ENCODE measurements at places on chromosomes 4 and X. TPM values are rescaled to one million over a fixed set of nuclear protein-coding genes. Genes with fewer than 3 reads are reported as not detected.

Gene CT45A1
- total RNA-seq = not detected

Gene BST1
- 0.82 TPM for total RNA-seq

DNA sequence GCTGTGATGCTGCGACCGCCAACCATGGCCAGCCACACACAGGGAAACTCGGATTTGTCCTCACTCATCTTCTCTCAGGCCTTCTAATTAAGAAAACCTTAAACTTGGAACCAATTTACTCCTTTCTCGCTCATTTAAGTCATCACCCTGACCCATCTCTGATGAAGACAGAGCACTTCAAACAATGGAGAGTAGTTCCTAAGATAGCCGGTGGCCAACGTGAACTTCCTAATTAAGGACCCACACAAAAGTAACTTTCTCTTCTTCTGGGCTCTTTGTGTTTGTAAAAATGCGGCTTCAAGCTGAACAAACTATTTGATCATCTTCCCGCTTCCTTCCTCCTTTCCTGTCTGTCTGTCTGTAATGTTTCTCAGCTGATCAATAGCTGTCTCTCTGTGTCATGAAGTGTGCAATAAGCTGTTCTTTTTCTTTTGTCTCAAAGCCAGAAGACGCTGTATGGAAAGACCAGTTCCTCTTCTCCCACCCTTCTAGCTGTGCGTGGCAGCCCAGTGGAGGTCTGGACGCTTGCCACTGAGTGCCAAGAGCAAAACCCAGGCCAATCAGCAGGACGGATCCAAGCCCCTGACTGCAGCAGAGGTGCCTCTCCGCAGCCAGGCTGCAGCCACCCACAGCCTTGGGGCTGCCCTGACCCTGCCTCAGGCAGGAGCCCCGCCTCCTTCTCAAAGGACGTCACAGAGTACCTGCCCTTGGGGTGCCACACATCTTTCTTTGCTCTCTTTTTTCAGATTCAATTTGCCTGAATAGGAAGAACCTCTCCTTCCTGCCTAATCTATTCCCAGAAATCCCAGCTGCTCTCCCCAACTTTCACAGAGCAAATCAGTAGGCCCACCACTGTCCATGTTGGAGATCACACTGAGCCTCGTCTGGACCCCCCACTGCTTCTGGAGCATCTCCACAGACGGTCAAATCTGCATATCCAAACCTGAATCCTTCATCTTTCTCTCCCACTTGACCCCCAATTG is 59.3 kb downstream of the MAML3 start:
- DNase-seq = peak; percentile 58

DNA sequence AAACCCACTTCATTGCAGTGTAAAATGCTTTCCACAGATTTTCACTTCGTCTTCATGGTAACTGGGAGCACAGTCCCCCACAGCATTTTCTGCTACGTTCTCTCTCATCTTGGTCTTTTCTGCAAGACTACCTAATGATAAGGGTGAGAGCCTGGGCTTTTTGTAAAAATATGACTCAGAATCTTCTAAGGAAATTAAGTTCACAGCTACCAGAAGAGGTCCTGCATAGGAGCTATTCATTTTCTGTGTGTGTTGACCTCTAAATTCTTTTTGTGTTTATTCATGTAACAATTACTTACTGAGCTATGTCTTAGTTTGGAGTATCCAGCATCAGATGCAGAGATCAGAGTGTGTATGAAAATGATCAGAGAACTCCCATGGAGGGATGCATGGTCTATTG is 192.2 kb downstream of the CPEB2 start:
- no peak for DNase-seq

All from activated CD4-positive, alpha-beta T cell treated with anti-CD3 and anti-CD28 coated beads, Interleukin-2, amount 10 ng/mL, durations not matched to agents 7 days and 5 days (primary cell).